SIG-M5 (cell line): ENCODE measurements at places on chromosomes 4 and X.

- peak; percentile 18 for DNase-seq
Measured at GRCh38 chr4:74624351-74625151, 169.8 kb downstream of the BTC start.

- no peak for DNase-seq
Measured at GRCh38 chr4:89595125-89595789, 241.7 kb downstream of the SNCA start.

DNA sequence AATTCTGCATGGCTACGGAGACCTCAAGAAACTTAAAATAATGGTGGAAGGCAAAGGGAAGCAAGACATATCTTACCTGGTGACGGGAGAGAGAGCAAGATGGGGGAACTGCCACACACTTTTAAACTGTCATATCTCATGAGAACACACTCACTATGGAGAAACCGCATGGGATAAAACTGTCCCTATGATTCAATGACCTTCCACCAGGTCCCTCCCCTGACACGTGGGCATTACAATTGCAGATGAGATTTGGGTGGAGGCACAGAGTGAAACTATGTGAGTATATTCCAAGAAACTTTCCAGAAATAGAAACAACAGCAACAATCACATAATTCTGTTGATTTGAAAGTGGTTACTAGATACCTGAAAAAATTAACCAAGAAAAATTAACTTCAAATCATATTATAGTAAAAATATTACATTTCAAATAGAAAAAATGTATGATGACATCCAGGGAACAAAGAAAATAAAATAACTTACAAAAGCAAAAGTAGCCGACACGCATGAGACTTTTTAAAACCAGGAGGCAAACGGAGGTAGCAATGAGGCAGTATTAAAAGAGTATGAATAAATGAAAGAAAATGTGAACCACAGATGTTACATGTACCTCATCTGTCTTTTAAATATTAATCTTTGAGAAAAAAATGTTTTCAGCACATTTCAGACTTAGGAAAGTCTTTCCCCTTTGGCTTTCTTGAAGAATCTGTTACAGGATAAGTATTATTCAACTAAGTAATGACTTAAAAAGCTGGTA is 879.5 kb downstream of the TECRL start:
- DNase-seq: no peak

DNA sequence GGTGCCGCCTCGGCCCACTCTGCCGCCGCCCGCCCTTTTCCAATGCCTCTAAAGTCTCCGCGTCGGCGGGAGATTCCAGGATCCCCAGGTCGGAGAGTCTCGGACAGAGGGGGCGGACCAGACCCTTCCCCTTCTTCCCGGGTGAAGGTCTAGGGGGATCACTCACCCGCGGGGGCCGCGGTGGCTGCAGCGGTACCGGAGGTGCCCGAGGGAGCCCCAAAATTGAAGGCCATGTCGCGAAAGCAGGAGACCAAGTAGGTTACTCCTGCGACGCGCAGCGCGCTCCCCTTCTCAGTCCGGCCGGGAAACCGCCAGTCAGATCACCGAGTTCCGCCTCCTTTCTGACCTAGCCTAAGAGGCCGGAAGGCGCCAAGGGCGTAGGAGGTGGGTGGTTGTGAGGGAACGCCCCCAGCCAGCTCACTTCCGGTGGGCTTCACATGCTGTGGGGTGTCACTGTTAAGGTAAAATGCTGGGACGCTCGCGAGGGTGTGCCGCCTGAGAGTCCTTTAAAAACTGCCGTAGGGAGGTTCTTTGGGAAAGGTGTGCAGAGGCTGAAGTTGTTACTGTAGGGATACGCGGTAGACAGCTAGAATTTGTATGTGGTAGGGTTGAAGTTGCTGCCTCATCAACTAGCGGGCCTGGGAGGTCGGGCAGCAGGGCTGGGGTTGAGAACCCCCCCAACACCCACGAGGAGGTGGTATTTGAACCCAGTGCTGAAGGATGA is at the start of gene NUP54:
TSS of gene NUP54 (minus strand) at position 256 of the 724 bp plus-strand sequence. CDS start at position 233, 23 bp downstream.
- DNase-seq: peak; percentile 52

GRCh38 chr4:165610679-165611437 is 232.1 kb downstream of the CPE start:
- no peak for DNase-seq

DNA sequence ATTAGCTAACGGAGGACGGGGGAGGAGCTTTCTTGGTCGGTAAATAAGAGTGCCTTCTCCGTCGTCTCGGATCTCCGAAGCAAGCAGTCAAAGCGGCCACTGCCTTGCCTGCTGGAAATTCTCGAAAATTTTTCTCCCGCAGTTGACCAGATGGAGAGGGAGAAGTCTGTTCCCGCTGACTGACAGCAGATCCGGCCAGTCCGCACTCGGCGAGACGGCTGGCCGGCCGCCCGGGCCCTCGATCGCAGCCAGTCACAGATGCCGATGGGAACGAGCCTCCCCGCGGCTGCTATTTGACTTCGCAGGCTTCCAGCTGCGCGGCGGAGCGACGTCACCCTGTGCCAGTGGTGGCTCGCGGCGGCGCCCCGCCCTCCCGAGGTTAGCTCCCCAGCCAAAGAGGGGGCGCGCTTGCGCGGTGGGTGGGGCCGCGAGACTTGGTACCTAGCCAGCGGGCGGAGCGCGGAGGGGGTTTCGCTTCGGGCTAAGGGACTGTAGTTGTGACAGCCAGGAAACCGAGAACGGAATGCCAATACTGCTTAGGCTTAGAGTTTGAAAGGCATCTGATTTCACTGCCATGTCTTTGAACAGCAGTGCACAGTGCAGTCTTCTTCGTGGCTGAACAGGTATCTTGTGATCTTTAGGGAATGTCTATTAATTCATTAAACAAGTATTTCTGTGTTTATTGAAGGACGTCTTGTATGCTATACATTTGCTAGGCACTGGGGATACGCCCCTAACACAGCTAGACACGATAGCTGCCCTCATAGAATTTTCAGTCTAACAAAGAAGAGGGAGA is at the start of gene PPM1K:
TSS of gene PPM1K (minus strand) at position 123 of the 796 bp plus-strand sequence. CDS start 5,978 bp downstream, outside the sequence.
- peak; percentile 88 for DNase-seq

DNA sequence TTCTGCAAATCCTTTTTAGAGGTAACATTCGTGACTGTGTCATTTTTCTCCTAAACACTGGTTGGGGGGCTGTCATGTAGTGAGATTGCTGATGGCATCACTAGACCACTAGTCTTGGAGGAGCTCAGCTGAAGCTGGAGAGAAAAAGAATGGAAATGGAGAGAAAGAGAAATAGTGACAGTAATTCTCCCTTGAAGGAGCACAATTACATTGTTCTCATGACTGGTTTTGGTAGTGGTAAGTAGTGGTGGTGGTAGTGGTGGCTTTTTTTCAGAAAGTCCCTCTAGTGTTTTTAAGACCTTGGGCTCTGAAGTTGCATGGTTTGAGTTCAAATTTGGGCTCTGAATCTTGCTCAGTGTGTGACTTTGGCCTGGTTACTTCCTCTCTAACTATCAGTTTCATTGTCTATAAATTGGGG is 99.8 kb downstream of the LARP7 start:
- DNase-seq: no peak

- DNase-seq: no peak
Measured at GRCh38 chr4:78022517-78022916, 34.6 kb upstream of the FRAS1 start.

DNA sequence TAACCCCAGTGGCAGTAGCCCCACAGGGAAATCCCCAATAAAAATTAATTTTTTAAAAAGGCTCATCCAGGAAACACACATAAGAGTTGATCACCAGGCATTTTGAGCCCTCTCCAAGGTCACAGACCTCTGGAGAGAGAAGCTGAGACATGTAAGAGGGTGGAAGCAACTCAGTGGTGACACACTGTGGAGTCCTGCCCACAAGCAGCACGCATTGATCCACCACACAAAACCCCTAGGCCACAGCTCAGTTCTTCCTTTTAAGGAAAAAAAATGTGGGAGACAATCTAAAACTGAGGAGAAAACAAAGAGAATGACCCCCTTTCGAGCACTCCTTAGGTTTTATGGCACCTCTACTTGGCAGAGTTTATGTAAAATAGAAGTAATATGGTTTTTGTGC is 71.7 kb upstream of the S100G start:
- no peak for DNase-seq

GRCh38 chr4:15756361-15756861 is 21.7 kb upstream of the CD38 start:
- DNase-seq: peak; percentile 76

GRCh38 chr4:180680305-180680704 is 1562.9 kb upstream of the TENM3 start:
- no peak for DNase-seq

DNA sequence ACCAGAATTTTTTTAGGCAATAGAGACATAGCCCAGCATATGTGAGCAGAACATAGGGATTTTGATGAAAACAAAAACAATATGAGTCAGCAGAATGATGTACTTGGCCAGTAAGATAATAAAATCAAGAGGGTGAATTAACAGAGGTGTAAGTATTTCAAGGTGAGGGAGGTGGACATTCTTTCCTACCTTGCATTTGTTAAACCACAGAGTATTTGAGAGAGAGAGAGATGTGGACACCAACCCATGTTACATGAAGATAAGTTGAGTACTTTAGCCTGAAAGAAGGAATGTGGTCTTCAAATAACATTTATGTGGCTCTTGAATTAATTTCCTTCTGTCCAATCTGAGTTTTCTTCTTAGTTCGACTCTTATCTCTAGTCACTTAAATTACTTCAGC is 68.6 kb downstream of the DIAPH2 start:
- DNase-seq: no peak

GRCh38 chr4:118313098-118313497 is 39.7 kb downstream of the PRSS12 start:
- no peak for DNase-seq

- no peak for DNase-seq
Measured at GRCh38 chr4:153997516-153997915, 208.6 kb upstream of the SFRP2 start.

GRCh38 chrX:134891652-134892051 is 99.1 kb upstream of the SMIM10 start:
- DNase-seq: no peak

DNA sequence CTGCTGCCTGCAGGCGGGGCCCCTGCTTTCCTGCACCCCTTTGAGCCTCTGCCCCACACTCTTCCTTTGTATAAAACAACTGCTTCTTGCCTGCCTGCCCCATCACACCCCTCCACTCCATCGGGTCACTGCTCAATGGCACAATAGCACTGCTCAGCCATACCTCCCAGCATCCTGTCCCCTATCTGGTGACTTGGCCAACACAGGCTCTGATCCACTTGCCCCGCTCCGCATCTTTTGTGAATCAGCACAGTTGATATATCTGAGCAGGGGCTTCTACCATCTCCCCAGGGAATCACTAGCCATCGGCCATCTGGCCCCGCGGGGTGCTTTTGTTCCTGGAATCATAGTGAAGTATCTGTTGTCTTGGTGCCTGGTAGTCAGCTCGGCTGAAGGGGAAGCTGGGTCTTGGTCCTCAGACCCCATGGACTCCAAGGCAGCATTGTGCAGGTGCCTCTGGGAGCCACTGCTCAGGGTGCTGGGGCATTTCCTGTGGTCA is 45.3 kb downstream of the MAP7D3 start:
- no peak for DNase-seq

DNA sequence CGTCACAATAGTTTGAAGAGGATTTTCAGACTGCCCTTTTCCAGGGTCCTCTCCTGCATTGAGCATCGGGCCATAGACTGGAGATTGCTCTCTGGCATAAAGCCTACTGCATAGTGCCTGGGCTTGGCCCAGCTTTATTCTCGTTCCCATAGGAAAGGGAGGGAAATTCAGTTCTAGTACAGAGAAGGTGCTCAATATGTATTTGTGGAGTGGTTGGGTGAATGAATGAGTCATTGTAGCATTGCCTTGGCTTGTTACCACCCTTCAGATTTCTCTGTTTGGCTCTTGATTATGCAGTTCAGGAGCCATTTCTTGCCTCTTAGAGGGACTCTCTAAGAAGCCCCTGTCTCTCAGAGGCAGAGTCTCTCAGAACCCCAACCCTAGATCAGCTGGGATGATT is 2.6 kb downstream of the TMEM35A start:
- no peak for DNase-seq

GRCh38 chr4:6710282-6710681 is 617 bp upstream of the MRFAP1L1 start:
- no peak for DNase-seq

GRCh38 chr4:173529477-173530325 is at the start of gene HAND2:
Gene HAND2 (minus strand): TSS chr4:173530229. CDS start chr4:173529289, 940 bp downstream.
- no peak for DNase-seq

DNA sequence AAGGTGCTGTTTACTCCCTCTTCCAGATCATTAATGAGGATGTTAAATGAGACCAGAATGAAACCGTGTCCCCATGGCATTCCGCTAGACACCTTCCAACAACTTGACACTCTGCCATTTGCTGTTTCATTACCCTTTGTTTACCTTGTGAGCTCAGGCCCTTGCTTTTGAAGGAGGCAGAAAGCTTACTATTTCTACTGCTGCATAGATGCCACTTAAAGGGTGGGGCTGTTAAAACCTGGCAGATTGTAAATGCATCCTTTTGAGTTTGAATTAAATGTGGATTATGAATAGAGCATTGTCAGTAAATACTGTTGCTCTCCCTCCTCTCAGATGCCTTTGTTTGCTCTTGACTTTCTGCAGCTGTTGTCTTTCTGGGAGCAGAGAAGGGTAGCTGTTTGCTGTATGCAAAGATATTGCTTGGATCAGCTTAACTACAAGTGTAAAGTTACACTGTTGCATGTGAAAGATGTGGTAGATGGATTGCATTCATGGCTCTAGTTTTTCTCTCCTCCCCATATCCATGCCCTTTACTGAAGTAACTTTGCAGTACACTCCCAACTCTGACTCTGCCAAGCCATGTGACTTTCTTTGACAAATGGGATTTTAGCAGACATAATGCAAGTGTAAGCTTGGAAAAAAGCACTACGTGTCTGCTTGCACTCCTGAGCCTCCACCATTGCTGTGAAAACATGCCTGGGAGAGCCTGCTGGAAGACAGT is 75.0 kb upstream of the DHX15 start:
- DNase-seq: no peak

DNA sequence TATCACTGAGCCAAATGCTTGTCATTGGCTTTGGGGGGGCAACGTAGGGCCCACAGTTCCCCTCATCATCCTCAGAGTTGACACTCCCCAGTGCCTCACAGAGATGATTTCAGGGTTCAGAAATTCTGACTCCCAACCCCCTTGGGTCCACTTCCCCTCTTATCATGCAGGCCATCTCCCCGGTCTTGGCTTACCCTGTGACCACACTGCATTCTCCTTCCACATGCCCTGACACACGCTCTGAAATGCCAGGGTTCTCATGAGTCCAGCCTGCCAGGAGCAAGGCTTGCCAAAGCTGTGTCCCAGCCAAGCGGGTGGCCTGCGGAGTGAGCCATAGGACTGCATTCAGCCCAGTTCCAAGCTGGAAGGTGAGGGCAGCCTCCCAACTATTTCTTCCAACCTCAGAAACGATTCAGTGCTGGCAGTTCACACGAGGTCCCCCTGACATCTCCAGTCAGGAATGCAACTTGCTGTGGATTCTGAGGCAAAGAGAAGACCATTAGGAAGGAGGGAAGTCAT is 101.2 kb downstream of the SMIM20 start:
- DNase-seq: no peak

- no peak for DNase-seq
Measured at GRCh38 chr4:82515705-82516104, 46.1 kb downstream of the TMEM150C start.
